Dermis lymphatic vessel endothelial cell (primary cell): ENCODE measurements at places on chromosomes 5 and 9. TPM values are rescaled to one million over a fixed set of nuclear protein-coding genes. Genes with fewer than 3 reads are reported as not detected.

Gene MYOZ3
- 0.33 and 0.34 TPM in 2 replicates for total RNA-seq

Gene C5orf52
- not detected in 2 replicates for total RNA-seq

Gene GRXCR2
- total RNA-seq = not detected in 2 replicates

Gene NTRK2
- total RNA-seq = under 0.01 and 0.11 TPM in 2 replicates

Gene ZFP62
- total RNA-seq = 13.5 and 24.4 TPM in 2 replicates

Gene GRM6
- total RNA-seq = not detected in 2 replicates

Gene PTGES
- 0.09 and 0.65 TPM in 2 replicates for total RNA-seq

Gene KIF4B
- 0.33 and 0.69 TPM in 2 replicates for total RNA-seq
